Body of pancreas (tissue), 4 donors: ENCODE measurements at places on chromosomes 4 and X. TPM values are rescaled to one million over a fixed set of nuclear protein-coding genes. Genes with fewer than 3 reads are reported as not detected.
A peak's percentile ranks its signal among the peaks of the same experiment; 100 is the strongest.

- DNase-seq: no peak
Observed at GRCh38 chr4:98610926-98611676, 47.3 kb downstream of the TSPAN5 start.

DNA sequence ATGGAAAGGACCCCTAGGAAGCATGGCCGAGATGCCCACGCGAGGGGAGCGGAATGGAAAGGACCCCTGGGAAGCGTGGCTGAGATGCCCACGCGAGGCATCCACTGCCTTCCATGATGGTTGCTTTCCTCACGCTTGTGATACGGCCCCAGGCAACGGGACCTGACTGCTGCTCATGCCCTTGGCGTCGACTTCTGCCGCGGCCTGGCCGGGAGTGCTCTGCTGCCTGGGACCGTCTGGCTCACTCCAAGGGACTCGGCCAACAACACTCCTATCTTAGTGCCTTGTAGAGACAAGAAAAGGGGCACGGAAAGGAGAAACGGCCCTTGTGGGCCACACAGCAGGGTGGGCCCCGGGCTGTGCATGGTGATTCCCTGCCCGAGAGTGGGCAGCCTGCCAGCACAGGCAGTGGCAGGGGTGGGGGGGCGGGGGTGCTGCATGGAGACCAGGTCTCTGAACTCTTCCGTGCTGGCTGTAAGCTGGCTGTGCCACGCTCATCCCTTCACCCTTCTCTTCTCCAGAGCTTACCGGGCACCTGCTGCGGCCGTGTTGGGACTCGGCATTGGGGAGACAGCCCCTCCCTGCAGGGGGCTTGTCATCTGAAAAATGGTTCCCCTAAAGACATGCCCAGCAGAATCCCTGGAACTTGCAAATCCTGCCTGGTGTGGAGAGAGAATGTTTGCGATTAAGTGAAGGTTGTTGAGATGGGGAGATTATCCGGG, 38.6 kb upstream of the HMX1 start:
- peak; percentile 2 for DNase-seq

GRCh38 chr4:183195534-183195933, 96.5 kb downstream of the WWC2 start:
- DNase-seq: no peak

DNA sequence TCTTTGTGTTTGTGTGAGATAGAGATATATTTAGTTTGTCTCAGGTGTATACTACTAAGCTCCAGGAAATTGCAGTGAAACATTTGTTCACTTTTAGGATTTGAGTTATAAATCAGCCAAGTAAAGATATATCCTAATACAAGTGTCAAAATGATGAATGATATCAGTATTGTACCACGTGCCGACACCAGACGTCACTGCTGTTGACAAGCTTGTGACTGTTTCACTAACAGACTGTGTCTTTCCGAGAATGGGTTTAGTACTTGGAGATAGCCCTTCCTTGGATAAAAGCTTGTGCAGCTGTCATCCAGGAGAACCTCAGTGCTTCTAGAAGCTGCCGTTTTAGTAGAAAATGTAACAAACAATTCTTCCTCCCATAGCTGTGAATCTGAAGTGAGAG, 343.3 kb downstream of the FBXO8 start:
- DNase-seq: no peak

Gene ASMT
- total RNA-seq: not detected

DNA sequence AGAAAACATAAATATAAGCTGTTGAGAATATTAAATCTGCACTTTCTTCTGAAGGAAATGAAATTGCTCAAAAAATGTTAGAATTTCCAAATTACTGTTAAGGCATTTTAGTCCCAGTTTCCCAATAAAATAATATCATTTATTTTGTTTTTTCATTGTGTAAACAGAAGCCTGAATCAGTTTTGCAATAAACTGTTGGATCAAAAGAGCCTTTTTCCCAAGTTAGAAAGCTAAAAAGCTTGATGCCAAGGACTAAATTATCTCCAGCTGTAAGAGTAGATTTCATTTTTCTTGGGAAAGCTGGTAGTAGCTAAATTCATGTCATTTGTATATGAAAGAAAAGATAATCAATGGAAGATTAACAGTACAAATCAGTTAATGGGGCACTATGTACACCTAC, 95.8 kb downstream of the RNF150 start:
- DNase-seq: no peak

GRCh38 chr4:48813964-48814363, 16.9 kb upstream of the OCIAD1 start:
- no peak for DNase-seq

DNA sequence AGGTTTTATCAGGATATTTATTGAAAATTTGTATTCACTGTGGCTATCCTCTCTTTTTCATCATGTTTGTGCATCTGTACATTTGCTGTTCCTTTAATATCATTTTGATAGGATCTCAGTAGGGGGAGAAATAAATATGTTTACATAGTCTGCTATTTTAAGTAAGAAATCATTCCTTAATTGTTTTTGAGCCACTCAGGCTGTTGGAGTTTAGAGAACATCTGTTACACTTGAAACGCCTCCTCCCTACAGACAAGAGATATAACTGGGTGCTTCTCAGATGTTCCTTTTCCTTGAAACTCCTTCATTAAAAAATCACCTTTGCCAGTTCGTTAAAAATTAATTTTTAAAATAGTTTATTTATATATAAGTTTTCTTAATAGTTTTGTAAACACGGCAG, 59.4 kb downstream of the QRFPR start:
- no peak for DNase-seq
